Muscle of leg (tissue), 16 donors: ENCODE measurements at places on chromosomes 2 and 18. TPM values are rescaled to one million over a fixed set of nuclear protein-coding genes. Genes with fewer than 3 reads are reported as not detected.
A peak's percentile ranks its signal among the peaks of the same experiment; 100 is the strongest.

The NT5C1B gene
- not detected for total RNA-seq

The AGXT gene
- 0.13 TPM for total RNA-seq

The UGT1A10 gene
- not detected for total RNA-seq

The TFCP2L1 gene
- total RNA-seq = under 0.01 TPM

The ALK gene
- 0.04 TPM for total RNA-seq

The LRATD1 gene
- 4.8 TPM for total RNA-seq

- H3K27ac ChIP-seq = no peak overlapping the region
- peaks cover 3% of the 10 kb centered on the region for H3K27me3 ChIP-seq
- H3K4me3 ChIP-seq = no peak overlapping the region
- no peaks in the 10 kb centered on the region for H3K4me1 ChIP-seq
- no peaks in the 10 kb centered on the region for H3K36me3 ChIP-seq
Observed at GRCh38 chr2:38394903-38395341, 17.8 kb upstream of the ATL2 start.

- no peaks in the 10 kb centered on the region for H3K27me3 ChIP-seq
- DNase-seq = peak; percentile 77
- H3K27ac ChIP-seq = no peak overlapping the region
- no peaks in the 10 kb centered on the region for H3K4me1 ChIP-seq
- H3K4me3 ChIP-seq = no peak overlapping the region
- no peaks in the 10 kb centered on the region for H3K36me3 ChIP-seq
Observed at GRCh38 chr2:201406077-201406662, 45.1 kb downstream of the TRAK2 start.

DNA sequence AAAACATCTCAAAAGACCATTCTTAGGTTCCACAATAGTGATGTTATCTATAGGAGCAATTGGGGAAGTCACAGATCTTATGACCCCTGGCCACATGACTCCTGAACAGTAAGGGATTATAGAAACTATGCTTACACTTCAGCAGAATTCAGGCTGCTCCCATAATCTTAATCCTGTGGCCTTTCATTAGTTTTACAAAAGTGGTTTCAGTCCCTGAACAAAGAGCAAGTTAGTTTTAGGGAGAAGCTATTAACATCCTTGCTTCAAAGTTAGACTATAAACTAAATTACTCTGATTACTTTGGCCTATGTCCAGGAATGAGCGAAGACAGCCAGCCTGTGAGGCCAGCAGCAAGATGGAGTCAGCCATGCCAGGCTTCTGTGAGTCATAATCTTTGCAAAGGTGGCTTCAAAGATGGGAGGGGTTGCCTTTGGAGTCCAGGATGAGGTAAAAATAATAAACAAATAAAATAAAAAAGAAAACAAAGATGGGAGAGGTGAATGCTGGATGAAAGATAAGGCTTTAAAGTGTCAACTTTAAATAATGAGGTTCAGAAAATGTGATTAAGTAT lies 168.7 kb upstream of the NDUFV2 start:
- no peak overlapping the region for H3K4me3 ChIP-seq
- DNase-seq = no peak
- H3K27ac ChIP-seq = no peak overlapping the region
- H3K4me1 ChIP-seq = peaks cover 7% of the 10 kb centered on the region

DNA sequence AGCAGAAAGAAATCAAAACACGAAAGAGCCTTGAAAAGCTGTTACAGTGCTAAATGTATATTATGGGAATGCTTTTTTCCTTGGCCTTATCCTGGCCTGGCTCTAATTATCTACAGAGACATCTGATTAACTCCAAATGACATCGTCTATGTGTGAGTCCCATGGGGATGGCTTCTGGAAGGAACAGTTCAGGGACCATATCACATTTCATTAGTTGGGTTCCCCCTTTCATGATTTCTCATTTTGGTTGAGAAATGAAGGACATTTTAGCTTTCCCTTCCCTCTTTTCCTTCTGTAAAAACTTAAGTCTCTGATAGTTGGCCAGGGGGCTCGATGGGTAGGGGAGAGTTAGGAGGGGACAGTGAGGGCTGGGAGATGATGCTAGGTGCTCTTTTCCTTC lies 116.7 kb downstream of the PRKCE start:
- H3K27me3 ChIP-seq = peaks cover 2% of the 10 kb centered on the region
- H3K4me1 ChIP-seq = peaks cover 32% of the 10 kb centered on the region
- no peaks in the 10 kb centered on the region for H3K36me3 ChIP-seq

- no peaks in the 10 kb centered on the region for H3K27me3 ChIP-seq
- H3K4me1 ChIP-seq = no peaks in the 10 kb centered on the region
- H3K4me3 ChIP-seq = no peak overlapping the region
- H3K36me3 ChIP-seq = peaks cover 14% of the 10 kb centered on the region
Observed at GRCh38 chr2:182973441-182974352, 64.6 kb downstream of the NCKAP1 start.

GRCh38 chr2:162267496-162267895 lies 24.3 kb upstream of the FAP start:
- no peaks in the 10 kb centered on the region for H3K27me3 ChIP-seq
- no peak overlapping the region for H3K27ac ChIP-seq
- peaks cover 10% of the 10 kb centered on the region for H3K36me3 ChIP-seq
- no peak overlapping the region for H3K4me3 ChIP-seq
- peaks cover 7% of the 10 kb centered on the region for H3K4me1 ChIP-seq

- H3K4me3 ChIP-seq = no peak overlapping the region
- peaks cover 26% of the 10 kb centered on the region for H3K27me3 ChIP-seq
- no peak for DNase-seq
- no peaks in the 10 kb centered on the region for H3K36me3 ChIP-seq
Observed at GRCh38 chr18:37362158-37362890, 203.3 kb downstream of the CELF4 start.

DNA sequence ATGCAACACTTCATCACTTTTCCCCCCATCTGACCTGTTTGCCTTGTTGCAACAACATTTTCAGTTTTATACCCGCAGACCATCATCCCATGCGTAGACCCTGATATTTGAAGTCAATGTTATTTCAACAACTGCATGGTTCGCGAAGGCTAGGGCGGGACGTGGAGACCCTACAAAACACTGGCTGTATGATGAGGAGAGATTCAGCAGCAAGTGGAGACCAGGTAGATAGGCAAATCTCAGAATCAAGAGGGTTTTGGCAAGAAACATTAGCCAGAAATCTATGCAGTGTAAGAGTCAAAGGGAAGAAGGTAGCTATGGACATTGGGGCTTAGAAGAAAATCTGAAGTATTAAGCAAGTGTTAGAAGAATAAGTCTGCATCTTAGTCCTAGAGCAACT lies 42.4 kb upstream of the SPAG16 start:
- H3K27ac ChIP-seq = no peak overlapping the region
- H3K27me3 ChIP-seq = no peaks in the 10 kb centered on the region
- no peak overlapping the region for H3K4me3 ChIP-seq
- no peaks in the 10 kb centered on the region for H3K36me3 ChIP-seq

GRCh38 chr2:16109821-16110310 lies 169.5 kb downstream of the MYCN start:
- H3K4me1 ChIP-seq = peaks cover 18% of the 10 kb centered on the region
- H3K27me3 ChIP-seq = peaks cover 8% of the 10 kb centered on the region
- no peak overlapping the region for H3K27ac ChIP-seq
- H3K36me3 ChIP-seq = no peaks in the 10 kb centered on the region

DNA sequence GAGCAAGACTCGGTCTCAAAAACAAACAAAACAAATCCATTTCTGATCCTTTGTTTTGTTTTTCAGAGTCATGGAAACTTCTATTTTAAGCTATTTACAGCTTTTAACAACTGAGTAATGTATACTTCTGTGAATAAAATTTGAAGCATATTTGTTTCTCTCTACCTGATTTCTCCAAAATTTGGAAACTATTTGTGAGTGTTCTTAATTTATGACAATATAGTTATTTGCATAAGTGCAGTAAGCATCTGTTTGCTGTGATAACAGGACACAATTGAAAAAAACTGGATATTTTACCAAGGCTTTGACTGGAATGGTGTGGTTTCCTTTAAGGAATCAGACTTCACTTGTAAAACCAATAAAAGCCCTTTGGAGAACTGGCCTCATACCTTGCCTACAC lies 53.3 kb upstream of the GULP1 start:
- H3K27me3 ChIP-seq = no peaks in the 10 kb centered on the region
- H3K27ac ChIP-seq = no peak overlapping the region
- DNase-seq = no peak
- H3K4me1 ChIP-seq = no peaks in the 10 kb centered on the region
- no peak overlapping the region for H3K4me3 ChIP-seq
- no peaks in the 10 kb centered on the region for H3K36me3 ChIP-seq

- H3K4me3 ChIP-seq = no peak overlapping the region
- H3K27ac ChIP-seq = no peak overlapping the region
- no peaks in the 10 kb centered on the region for H3K4me1 ChIP-seq
Observed at GRCh38 chr2:215388002-215388728, 47.7 kb downstream of the FN1 start.
